Fibroblast of mammary gland (primary cell): ENCODE measurements at places on chromosomes 1 and 21.

DNA sequence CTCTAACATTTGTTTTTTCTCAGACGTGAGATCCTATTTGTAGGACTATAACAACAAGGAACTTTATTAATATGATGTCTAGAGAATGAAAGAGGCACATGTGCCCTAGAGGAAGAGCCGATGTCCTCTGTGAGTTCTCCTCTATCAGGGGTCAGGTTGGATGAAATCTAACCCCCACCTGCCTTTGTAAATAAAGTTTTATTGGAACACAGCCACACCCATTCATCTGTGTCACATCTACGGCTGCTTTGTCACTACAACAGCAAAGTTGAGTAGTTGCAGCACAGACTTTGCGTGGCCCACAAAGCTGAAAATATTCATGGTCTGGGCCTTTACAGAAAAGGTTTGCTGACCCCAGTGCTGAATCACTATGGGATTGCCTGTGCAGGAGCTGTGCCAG is 571 bp upstream of the CAPN9 start:
- no peak for DNase-seq

DNA sequence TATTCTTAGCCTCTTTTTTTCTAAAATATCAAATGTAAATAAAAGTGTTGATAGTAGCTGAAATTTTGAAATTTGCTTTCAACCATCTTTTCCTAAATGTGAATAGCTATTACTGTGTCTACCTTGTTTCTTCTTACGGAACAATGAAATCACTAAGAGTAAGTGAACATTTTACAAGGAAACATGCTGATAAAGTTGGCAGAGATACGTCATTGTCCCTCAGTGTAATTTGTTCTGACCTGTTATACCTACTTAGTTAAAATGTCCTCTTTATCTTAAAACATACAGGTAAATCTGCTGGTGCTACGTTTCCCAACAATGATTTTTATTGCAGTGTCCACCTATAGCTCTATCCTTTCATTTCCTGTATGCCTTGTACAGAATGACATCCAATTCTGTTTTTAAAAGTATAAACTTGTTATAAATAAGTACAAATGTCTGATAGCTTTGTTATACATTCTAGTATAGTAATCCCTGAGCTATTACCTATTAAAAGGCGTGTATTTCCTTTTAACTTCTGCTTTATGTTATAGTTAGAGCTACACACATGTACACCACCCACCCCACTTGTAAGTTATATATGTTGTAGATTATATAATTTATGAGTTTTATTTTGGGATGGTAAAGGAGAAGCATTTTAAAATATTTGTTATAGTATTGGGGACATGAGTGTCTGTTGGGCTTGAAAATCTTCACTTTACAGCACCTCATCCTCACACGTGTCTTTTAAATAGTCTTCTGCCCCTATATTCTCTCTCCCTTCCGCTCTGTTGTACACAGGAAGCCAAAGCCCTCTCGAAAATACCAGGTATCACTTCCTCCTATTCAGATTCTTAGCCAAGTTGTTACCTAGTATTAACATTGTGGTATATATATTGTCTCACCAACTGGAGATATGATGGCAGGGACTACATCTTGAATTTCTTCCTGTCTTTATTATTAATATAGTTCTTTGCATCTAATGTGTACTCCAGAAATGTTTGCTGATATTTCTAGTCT is 25.2 kb downstream of the LAMC1 start:
- DNase-seq = no peak

GRCh38 chr1:215635827-215636226 is 68.7 kb downstream of the KCTD3 start:
- no peak for DNase-seq

DNA sequence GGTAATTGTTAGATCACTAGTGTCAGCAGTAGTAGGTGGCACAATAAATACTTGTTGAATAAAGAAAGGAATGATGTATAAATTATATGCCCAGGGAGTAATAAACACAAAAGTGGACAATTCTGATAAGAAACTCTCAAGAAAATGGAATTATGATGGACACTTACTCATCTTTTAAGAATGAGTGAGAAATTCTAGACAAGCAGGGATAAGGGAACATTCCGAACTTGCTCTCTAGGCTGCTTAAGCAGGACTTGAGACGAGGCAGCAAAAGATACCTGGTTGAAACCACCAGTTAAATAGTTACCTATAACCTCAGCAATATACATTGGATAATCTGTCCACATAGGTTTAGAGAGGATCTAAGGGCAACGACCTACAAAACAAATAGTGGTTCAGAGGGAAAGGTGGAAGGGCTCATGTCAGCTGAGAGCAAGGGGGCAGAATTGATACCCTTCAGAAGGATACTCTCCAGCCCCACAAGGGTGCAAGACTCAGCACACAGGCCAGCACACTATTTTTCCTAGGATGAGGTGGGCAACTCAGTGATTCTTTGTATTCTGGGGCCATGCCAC is 46.3 kb downstream of the XCL2 start:
- DNase-seq = no peak

- peak; percentile 6 for DNase-seq
Measured at GRCh38 chr1:4963251-4963650, 308.8 kb downstream of the AJAP1 start.

- no peak for DNase-seq
Measured at GRCh38 chr1:13947658-13948057, 247.7 kb downstream of the PRDM2 start.

- peak; percentile 22 for DNase-seq
Measured at GRCh38 chr1:34199927-34200326, 23.2 kb downstream of the C1orf94 start.

DNA sequence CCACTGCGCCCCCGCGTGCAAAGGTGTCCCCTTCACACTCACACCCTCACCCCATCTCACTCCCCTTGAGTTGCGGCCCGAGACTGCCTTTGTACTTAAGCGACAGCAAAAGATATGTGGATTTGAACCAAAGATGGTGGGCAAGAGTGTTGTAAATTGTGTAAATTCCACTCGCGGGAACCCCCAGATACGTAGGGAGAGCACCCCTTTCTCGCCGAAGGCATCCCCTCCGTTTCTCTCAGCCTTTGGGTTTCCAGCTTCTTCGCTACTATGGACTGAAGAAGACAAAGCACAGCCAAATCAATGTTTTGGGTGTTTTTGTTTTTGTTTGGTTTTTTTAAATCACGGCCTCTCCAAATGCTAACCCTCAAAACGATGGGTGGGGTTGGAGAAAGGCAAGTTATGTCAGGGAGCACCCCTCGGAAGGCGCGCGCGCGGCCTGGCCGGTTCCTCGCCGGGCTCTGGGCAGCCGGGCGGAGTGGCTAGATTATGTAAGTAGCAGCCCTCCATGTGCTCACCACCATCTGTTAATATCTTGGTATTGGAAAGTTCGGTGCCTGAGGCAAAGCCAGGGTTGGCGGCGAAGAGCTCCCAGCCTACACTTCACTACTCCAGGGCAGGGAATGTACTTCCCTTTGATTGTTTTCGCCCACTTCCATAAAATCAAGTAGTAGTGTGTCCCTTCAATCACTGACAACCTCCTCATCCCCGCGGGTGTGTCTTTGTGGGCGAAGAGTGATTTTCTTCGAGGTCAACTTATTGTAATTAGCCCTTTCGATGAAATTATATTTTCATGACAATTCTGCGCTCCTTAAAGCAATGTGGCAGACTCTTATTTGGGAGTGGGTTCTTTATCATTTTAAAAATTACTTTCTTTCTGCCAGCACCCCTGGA is 4.0 kb upstream of the PROX1 start:
- DNase-seq = no peak

DNA sequence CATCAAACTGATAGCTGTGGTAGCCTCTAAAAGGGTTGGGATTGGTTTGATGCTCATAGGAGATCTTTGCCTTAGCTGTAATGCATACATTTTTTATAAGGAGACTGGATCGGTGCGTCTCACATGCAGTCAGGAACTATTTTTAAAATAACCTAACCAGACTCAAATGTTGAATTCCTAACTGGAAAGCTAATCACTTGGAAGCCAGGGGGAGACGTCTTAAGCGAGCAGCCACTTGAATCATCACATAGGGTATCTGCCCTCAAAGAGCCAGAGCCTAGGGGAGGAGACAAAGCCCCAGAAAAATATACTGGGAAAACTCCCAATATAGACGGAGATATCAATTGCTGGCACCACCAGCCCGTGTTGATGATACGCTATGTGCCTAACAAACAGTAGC is 61.7 kb upstream of the PUM1 start:
- peak; percentile 50 for DNase-seq
